ENCODE measurements at places on chromosomes 7 and 10.

- no peak for DNase-seq
These were observed 506.7 kb downstream of the GRID1 start for GRCh38 chr10:85859859-85860258.

DNA sequence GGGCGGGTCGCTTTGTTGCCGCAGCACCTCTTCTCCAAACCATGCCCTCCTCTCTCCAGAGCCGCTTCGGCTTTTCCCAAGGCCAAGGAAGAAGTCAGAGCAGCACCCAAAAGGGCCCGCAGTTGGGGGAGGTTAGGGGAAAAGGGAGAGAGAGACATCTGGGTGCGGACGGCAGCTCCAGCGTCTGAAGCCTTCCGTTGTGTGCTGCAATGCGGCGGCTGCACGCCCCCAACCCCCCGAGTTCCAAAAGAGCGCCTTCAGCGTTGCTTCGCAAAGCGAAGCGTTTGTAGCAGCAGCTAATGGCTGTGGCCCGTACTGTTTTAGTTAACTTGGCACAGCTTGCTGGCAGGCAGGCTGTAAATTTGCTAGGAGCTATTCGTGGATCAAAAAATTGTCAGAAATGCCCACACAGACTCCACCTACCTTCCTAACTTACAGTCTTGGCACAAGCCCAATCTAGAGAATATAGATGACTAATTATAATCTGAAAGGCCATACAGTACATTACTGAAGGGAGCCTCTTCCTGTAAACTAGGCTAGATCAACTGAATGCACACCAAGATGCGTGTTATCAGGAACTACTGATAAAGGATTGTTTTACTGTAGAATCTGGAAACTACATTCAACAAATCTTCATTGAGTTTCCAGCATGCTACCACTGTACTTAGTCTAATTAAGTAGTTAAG, 1.1 kb upstream of the KBTBD2 start:
- peak; percentile 57 for DNase-seq

- no peak for DNase-seq
These were observed 21.4 kb upstream of the UNC5B start for GRCh38 chr10:71191019-71191418.

DNA sequence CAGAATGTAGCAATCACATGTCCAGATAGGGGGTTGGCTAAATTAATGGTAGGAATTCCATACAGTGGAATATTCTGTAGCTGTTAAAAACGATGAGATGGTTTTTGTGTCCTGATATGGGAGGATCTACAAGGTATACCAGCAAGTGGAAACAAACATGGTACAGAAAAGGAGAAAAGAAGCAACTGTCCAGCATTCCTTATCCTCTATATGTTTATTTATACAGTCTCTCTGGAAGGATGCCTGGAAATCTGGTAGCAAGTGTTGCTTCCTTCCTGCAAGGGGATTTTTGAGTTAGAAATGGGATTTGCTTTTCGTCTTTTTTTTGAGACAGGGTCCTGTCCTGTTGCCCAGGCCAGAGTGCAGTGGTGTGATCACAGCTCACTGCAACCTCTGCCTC, 19.3 kb downstream of the IL15RA start:
- DNase-seq = no peak

GRCh38 chr7:79175374-79175773, 278.1 kb downstream of the MAGI2 start:
- no peak for DNase-seq

GRCh38 chr7:21020667-21021066, 234.0 kb upstream of the SP8 start:
- DNase-seq = no peak

GRCh38 chr10:126147866-126148587, 240.2 kb downstream of the ADAM12 start:
- no peak for DNase-seq

- DNase-seq = no peak
These were observed 57.5 kb upstream of the MGAM2 start for GRCh38 chr7:142053988-142054387.

DNA sequence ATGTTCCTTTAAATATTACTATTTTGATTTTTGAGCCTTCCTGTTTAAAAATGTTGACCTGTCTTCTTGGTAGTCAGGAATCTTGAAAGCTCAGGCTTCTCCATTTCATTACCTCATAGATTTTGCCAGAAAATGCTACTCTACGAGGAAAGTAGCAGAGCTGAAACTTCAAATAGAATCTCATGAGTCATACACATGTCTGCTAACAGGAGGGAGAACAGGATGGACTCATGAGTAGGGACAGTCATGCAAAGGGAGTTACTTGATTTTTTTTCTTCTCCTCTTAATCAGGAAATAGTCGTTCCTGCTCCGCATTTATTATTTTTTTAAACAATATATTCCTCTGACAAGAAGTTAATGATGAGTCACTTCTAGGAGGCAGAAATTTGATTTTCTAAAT, 37.0 kb upstream of the MINDY3 start:
- no peak for DNase-seq

DNA sequence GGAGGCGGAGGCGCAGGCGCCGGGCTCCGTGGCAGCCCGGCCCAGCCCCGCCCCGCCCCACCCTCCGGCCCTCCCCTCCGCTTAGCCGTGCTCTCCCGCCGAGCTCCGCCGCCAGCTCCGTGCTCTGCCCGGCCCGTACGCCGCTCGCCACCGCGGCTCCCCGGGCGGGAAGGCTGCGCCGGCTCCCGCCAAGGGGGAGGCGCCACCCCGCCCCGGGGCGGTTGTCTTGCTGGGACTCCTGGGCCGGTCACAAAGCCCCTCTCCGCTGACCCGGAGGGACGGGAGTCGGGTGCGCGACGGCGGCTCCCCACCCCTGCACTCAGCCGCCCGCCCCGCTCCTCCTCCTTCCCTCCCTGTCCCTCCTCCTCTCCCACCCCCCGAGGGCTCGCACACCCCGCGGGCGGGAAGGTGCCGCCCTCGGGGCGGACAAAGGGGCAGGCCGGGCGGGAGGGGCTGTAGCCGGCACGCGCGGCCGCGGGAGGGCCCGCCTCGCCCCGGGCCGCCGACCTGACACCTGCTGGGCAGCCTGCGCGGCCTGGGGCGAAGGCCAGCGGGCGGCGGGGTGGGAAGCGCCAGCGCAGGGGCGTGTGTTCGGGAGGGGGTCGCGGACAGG, 11.5 kb upstream of the SP8 start:
- DNase-seq = no peak

DNA sequence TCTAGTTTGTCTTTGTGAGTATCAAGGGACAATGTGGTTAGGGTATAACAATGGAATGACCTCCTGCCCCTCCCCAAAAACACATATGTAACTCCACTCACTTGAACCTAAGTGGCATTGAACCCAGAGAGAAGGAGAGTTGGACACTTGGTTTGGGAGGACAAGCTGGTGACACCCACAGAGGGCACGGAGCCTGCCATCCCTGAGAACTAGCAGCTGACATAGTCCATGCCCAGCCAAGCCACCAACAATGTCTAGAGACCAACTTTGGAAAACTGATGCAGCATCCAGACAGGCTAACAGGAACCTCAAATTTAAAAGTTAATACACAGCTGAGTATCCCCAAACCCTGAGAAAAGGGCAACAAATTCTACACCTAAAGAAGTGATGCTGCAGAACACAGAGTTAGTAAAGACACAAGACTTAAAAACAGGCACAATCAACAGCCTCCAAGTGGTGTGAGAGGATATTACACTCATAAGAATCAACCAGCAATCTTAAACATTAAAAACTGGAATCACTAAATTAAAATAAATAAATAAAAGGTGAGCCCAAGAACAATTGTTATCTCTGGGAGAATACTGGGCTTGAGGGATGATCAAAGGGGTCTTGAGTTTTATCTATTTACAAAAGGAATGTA, 27.2 kb downstream of the NUDCD3 start:
- no peak for DNase-seq

- no peak for DNase-seq
These were observed at the start of gene TNS3 for GRCh38 chr7:47581804-47582763. TNS3 (minus strand) TSS chr7:47582111; CDS start chr7:47439636, 142,475 bp downstream.

GRCh38 chr7:151085691-151086620, at the start of gene AGAP3:
AGAP3 (plus strand) TSS chr7:151086475; CDS start chr7:151086742, 267 bp downstream.
- DNase-seq = peak; percentile 59

GRCh38 chr7:85529831-85530230, 343.0 kb upstream of the SEMA3D start:
- DNase-seq = no peak

GRCh38 chr10:30883116-30883515, 148.5 kb downstream of the ZNF438 start:
- no peak for DNase-seq

- no peak for DNase-seq
These were observed 161.5 kb upstream of the AGR3 start for GRCh38 chr7:17043012-17043877.

GRCh38 chr10:130218181-130218641, 82.0 kb downstream of the GLRX3 start:
- DNase-seq = no peak

- DNase-seq = no peak
These were observed 44.3 kb downstream of the CCDC71L start for GRCh38 chr7:106616708-106617051.

DNA sequence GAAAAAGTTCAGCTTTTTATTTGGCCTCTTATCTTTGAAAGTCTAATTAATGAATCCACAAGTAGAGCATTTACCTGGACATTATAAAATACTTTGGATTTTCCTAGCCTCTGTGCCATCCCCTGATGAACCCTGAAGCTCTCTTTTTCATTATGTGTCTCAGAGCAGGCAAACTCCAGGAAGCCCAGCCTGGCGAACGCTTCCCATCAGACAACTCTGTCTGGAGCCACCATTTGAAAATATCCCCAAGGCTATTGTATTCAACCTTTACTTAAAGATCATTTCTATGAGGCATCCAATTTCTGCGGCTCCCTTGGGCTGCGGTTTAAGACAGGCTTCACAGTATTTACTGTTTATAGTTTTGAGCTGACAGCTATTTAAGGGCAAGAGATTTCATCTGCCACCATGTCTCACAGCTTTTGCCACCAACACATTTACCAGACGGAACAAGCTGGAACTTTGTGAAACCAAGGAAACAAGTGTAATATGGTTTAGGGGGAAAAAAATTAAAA, 257.2 kb upstream of the GLI3 start:
- no peak for DNase-seq

DNA sequence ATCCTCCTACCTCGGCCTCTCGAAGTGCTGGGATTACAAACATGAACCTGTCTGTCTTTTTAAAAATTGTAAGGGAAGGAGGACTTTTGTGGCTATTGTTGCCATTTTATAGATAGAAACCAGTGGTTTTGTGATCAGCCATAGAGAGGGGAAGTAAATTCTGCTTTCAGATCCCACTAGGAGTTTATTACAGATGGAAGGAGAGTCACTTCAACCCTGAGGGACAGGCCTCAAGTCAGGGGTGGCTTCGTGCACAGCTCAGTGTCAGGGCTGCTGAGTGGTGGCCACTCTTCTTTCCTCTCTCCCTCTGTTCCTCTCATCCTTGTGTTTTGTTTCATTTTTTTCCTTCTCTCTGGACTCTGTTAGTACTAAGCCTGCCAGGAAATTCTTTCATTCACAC, 60.8 kb downstream of the OGDH start:
- DNase-seq = no peak

- no peak for DNase-seq
These were observed 242.6 kb downstream of the MAD1L1 start for GRCh38 chr7:1990001-1990670.

GRCh38 chr7:132817949-132818348, 241.7 kb upstream of the PLXNA4 start:
- no peak for DNase-seq

- no peak for DNase-seq
These were observed 1.2 kb downstream of the BRAF start for GRCh38 chr7:140923358-140924006.

DNA sequence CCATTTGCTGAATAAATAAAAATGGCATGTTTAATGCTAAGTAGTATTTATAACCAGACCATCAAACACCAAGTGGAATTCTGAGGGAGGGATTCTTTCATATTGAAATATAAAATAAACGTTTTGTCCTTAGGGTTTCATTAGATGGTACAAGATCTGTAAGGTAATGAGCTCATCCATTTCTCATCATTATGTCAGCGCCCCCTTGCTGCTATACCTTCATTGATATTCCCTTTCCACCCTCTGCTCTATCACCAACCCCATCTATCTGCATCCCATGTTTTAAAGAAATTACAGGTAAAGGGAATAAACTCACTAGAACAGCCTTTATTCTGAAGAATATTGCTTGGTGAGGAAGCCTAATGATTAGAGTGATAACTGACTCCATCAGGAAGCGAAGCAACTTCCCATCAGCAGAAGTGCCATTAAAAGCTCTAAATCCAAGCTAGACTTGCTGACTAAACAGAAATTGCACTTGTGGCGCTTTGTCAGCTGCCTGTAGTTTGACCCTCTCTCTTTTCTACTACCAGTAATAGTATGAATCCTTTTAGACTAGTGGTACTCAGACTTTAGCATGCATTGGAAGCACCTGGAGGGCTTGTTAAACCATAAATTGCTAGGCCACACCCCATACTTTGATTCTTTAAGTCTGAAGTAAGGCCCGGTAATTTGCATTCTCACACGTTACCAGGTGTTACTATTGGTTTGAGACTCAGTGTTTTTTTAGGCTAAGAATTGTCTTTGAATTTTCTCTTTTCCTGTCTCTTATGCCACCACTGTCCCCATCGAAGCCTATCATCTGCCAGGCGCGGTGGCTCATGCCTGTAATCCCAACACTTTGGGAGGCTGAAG, 27.5 kb downstream of the ADD3 start:
- no peak for DNase-seq

- no peak for DNase-seq
These were observed 993 bp downstream of the ZC3HAV1 start for GRCh38 chr7:139108266-139109187.

DNA sequence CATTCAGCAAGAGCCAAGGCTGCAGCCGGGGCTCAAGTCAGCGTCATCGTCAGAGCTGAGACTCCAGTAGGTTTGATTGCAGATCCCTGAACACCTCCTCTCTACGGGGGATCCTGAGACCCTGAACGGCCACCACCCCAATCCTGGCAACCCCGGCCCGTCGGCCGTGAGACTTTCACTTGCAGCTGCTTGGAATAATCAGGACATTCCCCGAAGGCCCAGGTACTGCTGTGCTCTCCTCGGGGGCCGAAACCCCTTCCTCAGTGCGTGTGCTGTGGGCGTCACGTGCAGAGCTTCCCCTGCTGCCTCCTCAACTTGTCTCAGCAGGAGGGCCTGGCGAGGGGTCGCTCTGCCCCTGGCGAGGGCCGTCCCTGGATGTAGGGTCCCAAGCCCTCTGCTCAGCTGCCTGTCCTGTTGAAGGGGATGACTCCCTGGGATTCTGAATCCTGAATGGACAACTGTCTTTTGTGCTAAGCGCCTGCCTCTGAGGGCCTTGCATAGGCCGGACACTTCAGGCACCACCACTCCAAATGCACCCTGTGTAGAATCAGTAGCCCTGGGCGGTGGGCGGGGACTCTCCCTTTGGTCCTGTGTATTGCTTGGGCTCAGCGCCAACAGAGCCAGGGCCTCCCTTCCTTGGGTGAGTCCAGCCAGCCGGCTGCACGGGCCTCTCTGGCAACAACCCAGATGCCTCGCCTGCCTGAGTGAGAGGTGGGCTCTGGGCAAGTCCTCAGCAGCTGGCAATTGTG, 63.8 kb upstream of the EBF3 start:
- DNase-seq = no peak

GRCh38 chr7:138382862-138383565, 77.0 kb upstream of the TRIM24 start:
- DNase-seq = no peak

GRCh38 chr7:714251-714671, 12.2 kb upstream of the DNAAF5 start:
- no peak for DNase-seq
